ENCODE measurements at places on chromosomes 3 and 15.

DNA sequence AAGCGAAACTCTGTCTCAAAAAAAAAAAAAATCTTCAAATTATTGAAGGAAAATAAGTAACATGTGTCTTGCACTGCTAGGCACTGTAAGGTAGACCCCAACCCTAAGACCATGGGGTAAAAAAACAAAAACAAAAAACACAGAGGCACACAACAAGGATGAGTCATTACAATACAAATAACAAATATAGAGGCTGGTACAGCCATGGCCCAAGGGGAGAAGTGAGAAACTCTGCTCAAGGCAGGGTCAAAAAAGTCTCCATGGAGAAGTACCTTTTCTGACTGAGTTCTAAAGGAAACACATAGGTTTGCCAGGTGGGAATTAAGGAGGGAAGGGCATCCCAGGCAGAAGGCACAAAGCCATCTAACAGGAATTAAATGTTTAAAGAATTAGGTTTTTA lies 54.5 kb downstream of the TOP2B start:
- DNase-seq = no peak

GRCh38 chr3:161423911-161424522 lies 52.7 kb upstream of the SPTSSB start:
- no peak for DNase-seq

GRCh38 chr15:58766290-58766689 lies 4.8 kb upstream of the MINDY2 start:
- no peak for DNase-seq

GRCh38 chr15:101322854-101323477 lies 27.9 kb upstream of the SNRPA1 start:
- DNase-seq = no peak

DNA sequence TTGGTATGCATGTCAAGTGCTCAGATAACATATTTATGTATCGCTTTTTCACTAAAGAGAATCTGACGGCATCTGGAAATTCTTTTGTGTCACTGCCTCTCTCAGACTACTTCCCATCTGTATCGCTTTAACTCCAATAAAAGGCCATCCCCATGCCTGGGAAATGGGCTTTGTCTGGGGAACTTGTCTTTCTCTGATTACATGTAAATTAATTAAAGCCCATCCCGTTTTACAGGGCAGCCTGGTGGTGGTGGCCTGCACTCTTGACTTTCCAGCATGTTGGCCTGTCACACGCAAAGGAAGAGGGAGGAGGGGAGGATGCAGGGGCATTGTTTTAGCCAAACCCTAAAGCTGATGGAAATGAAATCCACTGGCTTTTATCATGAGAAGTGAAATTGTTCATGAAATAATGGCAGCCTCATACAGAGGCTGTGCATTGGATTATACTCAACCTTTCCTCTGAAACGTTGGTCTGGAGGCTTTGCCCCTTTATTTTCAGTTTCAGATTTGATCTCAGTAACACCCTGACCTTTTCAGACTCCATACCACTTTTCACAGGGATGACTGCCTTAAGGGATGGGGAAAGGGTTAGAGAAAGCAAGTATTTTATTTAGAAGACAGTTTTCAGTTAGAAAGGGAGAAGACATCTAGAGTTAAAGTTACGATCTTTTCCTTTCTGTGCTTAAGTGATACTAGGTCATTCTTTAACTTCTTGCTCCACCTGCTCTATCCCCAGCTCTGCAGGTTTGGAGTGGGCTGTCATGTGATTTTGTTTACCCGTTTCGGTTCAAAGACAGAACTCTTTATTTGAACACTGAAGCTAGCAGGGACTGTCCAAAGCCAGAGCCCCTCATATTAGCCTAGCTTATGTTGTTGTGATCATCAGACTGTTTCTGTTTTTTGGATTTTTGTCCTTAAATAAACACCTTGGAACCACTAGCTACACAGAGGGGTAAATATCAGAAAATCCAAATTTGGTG lies 94.6 kb upstream of the CTDSPL start:
- DNase-seq = no peak

GRCh38 chr3:100105501-100105900 lies 8.8 kb downstream of the FILIP1L start:
- DNase-seq = no peak

GRCh38 chr3:71121429-71122167 lies 461.9 kb downstream of the FOXP1 start:
- DNase-seq = peak; percentile 43

DNA sequence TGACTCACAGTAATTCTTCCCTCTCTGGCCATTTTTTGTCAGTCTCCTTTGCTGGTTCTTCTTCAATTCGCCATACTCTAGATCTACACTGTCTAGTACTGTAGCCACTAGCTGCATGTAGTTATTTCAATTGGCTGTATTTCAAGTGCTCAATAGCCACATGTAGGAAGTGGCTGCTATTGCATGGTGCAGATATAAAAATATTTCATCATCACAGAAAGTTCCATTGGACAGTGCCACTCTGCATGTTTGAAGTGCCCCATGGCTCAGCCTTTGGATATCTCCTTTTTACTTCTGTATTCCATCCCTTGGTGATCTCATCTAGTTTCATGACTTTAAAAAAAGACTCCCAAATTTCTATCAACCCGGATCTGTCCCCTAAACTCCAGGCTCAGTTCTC lies 22.1 kb downstream of the PPP2R3A start:
- DNase-seq = no peak

DNA sequence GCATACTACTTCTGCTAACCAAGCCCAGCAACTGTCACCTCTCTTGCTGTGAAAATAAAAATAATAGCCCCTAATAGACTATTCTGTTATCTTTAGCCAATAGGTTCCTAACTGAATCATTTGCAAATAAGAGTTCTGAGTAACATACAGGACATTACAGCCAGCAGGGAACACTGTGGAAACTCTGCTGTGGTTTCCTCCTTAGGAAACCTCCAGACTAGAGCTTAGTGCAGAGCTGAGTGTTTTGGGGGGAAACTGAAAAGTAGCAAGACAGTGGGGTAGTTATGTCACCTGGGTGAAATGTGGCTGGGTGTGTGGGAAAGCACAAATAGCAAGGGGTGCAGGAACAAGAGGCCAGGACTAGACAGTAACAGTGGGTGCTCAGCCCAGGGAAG lies 32.4 kb downstream of the DZIP1L start:
- no peak for DNase-seq

GRCh38 chr15:41648770-41649169 lies 11.4 kb upstream of the MGA start:
- DNase-seq = no peak

- no peak for DNase-seq
Measured at GRCh38 chr3:74465715-74466410, 148.6 kb downstream of the CNTN3 start.

- no peak for DNase-seq
Measured at GRCh38 chr3:114112696-114113095, 56.2 kb downstream of the QTRT2 start.

GRCh38 chr3:17038900-17039553 lies 154.3 kb downstream of the PLCL2 start:
- DNase-seq = peak; percentile 32

DNA sequence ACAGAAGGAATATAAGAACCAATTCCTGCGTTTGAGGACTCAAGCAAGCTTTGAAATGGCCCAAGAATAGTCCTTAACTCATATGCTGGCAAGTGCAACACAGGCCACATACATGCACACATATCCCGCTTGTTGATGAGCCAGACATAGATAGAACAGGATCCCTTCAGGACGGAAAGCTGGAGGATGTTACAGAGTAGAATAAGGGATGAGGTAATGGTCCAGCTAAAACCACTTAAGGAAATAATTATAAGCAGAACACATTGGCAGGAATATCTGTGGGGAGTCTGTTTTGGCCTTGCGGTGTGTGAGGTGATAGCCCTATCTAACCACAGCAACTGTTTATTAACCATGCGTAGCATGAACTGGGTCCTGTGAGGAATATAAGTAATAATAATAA lies 25.0 kb downstream of the SCG3 start:
- no peak for DNase-seq
